ENCODE measurements at places on chromosomes 3 and 15.

DNA sequence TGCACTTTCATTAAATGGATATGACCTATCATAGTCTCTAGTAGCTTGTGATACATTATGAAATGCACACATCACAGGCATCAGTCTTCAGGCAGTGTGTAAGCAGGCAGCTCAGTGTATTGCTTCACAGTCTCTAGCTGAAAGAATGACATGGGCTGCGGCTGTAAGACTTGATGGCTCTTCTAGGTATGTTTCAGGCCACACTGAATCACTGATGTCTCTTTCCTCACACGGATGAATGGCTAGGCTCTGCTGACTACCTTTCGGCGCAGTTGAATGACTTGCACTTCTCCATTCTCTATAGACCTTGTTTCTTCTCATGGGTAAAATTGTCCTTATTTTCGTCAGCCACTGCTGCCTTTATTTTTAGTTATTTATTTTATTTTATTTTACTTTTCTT lies 15.4 kb downstream of the APH1B start:
- peak; percentile 52 for DNase-seq

- DNase-seq: no peak
Measured at GRCh38 chr3:142863930-142864920, 24.7 kb downstream of the PCOLCE2 start.

GRCh38 chr3:14726441-14726780 lies 51.5 kb downstream of the C3orf20 start:
- no peak for DNase-seq

DNA sequence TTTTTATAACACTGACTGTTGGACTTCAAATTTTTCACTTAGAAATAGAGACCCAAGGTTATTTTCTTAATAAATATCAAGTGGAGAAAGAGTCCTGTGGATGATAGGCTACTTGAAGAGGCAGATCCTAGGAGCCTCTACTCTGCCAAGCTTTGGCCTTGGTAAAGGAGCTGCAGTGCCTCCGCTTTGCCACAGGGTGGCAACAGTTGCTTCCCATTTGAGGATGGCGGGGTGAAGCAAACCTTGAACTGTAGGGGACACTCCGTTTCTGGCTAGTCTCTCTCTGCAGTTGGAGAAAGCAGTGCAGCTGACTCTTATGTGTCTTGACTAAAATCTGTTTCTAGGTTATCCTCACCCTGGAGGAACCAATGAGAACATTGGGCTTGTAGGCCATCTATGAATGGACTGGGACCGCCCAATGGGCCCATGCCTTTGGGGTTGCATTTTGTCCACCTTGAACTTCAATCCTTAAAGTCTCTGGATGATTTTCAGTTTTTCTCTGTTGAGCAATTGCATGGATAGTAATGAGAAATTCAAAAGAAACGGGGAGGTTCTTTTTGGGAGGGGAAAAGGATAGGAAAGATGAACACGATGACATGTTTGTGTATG lies 9.8 kb downstream of the SCG5 start:
- peak; percentile 73 for DNase-seq

DNA sequence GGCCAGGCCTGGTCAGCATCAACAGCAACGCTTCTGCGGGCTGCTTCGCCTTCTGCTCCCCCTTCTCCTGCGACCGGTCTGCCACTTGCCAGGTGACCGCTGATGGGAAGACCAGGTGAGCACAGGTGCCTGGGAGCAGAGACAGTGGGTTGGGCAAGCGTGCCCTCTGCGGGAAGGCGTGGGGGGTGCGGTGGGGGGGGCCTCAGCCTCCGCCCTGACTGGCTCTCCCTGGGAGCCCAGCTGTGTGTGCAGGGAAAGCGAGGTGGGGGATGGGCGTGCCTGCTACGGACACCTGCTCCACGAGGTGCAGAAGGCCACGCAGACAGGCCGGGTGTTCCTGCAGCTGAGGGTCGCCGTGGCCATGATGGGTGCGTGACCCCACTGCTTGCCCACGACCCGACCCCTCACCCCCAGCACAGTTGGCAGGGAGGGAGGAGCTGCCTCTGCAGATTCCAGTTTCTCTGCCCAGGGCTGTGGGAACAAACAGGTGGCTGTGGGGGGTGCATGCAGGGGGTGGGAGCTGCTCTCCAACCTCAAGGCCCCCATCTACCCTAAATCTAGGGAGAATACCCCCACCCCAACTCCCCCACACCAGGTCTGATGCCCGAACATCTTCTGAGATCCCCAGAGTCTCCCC lies 8.8 kb downstream of the STAB1 start:
- no peak for DNase-seq

DNA sequence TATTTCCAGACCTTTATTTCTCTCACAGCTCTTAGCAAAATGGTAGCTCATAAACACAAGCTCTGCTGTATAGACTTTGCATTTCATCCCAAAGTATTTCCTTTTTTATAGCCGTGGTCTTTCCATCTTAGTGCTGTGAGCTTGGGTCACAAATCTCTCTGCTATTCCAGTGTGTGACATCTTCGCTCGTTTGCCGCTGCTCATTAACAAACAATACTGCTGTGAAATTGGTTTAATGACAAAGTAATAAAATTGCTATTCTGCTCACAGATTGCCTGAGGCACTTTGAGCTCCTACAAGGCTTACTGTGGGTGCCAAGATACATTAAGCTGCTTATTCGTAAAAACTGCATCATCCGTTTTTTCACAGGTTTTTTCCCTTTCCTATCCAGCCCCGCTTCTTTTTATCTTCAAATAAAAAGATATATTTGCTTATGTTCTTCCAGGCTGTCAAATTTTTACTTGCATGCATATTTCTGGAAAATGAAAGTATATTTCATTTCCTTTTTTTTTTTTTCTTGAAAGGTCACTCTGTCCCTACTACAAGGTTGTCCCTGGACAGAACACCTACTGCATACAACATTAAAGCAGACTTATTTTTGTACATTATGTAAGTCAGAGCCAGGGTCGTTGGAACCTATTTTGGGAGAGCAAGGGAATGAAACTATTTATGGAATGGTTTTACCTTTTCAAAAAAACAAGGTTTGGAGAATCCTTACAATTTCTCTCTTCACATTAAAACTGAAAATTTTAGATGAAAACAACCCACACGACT lies 174.5 kb downstream of the MEIS2 start:
- DNase-seq: no peak
